Activated naive CD4-positive, alpha-beta T cell treated with anti-CD3 and anti-CD28 coated beads, Interleukin-2, amount 50 U/mL, for 16 hours (primary cell): ENCODE measurements at places on chromosomes 3 and 15.

DNA sequence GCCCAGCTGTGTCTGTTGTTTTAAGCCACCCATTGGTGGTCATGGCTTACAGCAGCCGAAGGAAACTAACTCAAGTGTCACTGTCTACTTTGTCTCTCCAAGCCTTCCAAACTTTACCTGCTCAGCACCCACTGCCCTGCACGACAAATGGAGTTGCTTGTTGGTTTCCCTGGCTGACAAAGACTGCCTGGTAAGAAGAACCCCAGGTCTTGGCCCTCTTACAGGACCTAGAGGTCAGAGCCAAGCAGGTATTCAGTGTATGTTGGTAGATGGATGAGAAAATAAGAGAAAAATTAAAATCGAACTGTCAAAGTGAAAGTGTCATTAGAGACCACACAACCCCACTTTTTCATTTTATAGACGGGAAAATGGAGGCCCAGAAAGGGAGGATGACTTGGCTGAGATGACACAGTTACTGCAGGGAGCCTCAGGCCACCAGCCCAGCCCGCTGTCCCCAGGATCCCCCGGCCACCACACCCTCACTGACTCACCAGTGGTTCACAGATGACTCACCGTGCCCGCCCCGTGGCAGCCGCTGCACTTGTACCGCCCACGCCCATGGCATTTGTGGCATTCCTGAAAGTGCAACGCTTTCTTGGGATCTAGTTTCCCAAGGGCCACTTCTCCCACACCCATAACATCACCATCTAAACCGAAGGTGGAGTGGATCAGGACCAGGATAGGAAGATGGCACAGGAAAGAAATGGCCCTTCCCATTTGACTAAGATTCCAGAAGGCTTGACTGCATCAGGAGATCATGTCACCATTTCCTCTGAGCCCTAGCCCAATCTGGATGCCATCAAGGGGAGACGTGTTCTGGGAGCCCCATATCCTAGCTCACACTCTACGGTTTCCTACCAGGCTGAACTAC is 15.2 kb downstream of the SSUH2 start:
- DNase-seq = no peak

GRCh38 chr15:75597667-75598341 is 18.7 kb upstream of the PTPN9 start:
- no peak for DNase-seq

GRCh38 chr3:64856977-64857516 is 169.2 kb upstream of the ADAMTS9 start:
- no peak for DNase-seq

DNA sequence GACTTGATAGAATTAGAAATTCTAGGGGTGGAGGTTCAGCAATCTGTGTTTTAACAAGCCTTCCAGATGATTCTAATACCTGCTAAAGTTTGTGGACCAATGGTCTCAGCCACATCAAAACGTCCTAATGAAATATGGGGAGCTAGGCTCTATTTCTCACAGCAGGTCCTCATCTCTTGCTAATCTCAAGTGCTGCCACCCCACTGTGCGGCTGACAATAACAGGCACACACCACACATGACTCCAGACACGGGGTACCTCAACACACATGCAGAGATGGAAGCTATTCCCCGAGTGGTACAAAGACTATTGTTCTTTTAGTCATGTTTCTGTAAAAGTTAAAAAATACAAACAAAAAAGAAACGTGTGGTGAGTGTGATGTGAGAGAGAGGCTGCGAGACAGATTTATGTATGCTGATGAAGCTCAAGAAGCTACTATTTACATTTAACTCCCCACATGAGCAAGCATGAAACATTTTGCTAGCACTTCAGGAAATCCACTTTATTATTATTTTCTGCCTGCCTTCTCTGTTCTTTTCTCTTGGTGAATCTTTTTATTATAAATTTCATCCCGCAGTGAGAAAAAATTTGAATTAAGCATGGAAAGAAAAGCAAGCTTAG is 405.6 kb downstream of the MAGI1 start:
- no peak for DNase-seq

DNA sequence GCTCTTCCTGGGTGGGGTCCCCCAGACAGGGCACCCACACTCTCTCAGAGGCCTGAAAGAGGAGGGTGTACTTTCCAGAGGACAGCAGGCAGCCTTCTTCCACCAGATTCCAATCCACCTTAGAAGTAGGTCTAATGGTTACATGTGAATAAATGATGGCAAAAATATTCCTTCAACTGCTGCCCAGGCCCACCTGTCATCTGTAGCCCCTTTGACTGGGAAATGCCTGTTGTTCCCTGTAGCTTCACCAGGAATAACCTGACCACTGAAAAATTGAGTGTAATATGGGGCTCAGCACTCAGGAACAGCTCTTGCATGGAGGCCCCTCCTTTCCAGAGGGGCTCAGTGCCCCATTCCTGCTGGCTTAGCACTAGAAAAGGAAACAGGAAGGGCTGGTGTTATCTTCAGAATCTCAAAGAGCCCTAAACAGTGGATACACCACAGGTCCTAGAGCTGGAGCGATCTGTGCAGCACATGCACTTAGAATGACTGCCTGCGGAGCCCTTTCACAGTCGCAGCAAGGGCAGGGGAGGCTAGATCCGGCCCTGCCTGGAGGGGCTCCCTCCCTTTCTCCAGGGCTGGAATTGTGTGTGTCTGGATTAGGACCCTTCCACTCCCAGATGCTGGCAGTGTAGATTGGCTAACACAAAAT is 32.1 kb downstream of the SLC22A14 start:
- DNase-seq = no peak

DNA sequence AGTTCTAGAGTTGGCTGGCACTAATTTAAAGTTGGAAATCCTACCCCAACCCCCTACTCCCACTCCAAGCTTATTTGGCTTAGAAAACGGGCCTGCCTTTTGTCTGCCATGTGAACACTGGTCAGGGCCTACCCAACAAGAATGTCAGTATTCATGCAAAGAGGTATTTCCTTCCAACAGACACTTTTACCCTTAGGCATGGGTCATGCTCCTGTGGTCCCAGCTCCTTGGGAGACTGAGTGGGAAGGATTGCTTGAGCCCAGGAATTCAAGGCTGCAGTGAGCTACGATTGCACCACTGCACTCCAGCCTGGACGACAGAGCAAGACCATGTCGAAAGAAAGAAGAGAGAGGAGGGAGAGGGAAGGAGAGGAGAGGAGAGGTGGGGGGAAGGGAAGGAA is 137.5 kb upstream of the LRTM1 start:
- no peak for DNase-seq

- DNase-seq = no peak
These were observed 125.7 kb downstream of the DNAJB8 start for GRCh38 chr3:128340904-128341555.
